ELR (cell line): ENCODE measurements at places on chromosomes 4 and X.

- no peak for DNase-seq
Measured at GRCh38 chr4:147617841-147618691, 869 bp downstream of the TMEM184C start.

DNA sequence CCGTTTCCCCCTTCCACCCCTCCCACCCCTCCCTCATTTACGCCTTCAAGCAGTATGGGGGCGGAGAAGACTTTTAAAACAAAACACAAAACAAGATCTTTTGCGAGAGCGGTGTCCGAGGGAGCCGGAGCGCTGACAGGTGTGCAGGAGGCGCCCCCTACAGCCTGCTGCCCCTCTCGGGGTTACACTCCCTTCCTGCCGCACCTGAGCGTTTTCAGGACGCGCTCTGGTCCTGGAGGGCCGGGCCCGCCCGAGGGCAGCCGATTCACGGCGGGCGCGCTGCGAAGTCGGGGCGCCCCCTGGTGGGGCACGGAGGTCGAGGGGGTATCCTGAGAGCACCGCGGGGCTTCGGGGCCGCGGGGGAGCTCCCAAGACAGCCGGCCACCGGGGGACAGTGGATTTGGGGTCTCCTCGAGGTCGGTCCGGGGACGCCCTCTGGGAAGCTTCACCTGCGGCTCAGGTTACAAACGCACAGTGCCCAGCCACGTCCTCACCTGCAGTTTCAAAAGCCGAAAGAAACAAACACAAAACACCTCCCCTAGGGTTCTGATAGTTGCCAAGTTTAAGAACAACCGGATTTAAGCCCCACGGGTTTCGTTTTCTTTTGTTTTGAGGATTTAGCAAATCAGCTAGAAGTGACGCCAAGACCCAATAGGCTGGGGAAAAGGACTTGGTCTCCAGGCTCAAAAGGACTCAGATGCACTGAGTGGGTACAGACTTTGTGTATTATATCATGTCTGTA, 8.0 kb upstream of the NEUROG2 start:
- peak; percentile 58 for DNase-seq

DNA sequence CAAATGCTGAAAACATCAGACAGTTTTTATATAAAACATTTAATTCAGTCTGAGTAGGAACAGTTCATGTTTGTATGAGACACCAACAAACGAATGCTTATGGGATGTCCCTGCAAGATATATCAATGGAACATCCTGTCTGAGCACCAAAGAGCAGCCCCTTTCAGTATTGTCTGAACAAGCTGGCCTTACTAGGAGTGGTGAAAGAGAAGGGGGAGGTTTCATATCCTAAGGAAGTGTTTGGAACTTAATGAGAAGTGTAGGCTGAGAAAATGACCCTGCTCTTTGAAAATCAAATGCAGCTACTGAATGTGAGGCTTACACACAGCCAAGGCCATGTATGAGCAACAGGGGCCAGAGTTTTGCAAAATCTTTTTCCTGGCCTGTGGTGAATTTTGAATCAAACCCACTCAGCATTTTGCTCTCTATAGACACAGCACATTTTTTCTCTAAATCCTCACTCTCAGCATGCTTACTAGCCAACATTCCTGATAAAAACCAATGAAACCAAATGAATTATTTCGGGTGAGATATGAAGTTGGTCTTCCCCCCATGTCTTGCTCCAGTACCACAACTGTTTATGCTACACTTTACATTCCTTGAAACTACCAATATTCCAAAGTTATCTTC, 119.4 kb downstream of the LUZP4 start:
- DNase-seq, result no peak

- no peak for DNase-seq
Measured at GRCh38 chr4:1563768-1564485, 120.2 kb downstream of the FAM53A start.

GRCh38 chr4:160142579-160142978, 1039.7 kb downstream of the RAPGEF2 start:
- no peak for DNase-seq

- no peak for DNase-seq
Measured at GRCh38 chrX:151679798-151680402, 15.4 kb upstream of the PRRG3 start.

- DNase-seq, result peak; percentile 65
Measured at GRCh38 chr4:8228319-8229250, 29.5 kb downstream of the SH3TC1 start.

- no peak for DNase-seq
Measured at GRCh38 chrX:56765811-56766553, 36.9 kb downstream of the NBDY start.

- DNase-seq, result no peak
Measured at GRCh38 chr4:102318526-102318925, 26.8 kb downstream of the SLC39A8 start.

- DNase-seq, result no peak
Measured at GRCh38 chr4:73875401-73875800, 6.2 kb downstream of the CXCL1 start.

- DNase-seq, result peak; percentile 40
Measured at GRCh38 chrX:44914532-44915198, 41.7 kb downstream of the KDM6A start.
